NCI-H1048 (cell line): ENCODE measurements at places on chromosomes 2 and 18.

DNA sequence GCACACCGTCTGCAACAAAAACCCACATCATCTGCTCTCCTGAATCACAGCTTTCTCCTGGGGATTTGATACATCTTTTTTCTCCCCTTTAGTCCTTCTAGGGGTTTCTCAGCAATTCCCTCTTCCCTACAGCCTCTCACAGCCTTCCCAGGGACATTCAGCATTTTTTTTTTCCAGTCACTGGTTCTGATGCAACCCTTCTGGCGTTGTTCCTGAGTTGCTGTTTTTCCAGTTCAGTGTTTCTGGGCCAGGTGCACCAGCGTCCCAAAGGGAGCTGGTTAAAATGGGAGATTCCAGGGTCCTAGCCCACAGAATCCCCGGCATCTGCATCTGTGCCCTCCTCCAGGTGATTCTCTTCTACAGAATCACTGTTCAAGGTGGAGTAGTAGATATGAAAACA lies 36.1 kb downstream of the ADCY3 start:
- no peak for DNase-seq

- DNase-seq = no peak
Measured at GRCh38 chr2:47309952-47310800, 92.8 kb upstream of the MSH2 start.

GRCh38 chr2:96881349-96882195 lies 11.7 kb upstream of the SEMA4C start:
- DNase-seq = no peak

- DNase-seq = no peak
Measured at GRCh38 chr2:236843161-236843968, 242.3 kb upstream of the COPS8 start.

DNA sequence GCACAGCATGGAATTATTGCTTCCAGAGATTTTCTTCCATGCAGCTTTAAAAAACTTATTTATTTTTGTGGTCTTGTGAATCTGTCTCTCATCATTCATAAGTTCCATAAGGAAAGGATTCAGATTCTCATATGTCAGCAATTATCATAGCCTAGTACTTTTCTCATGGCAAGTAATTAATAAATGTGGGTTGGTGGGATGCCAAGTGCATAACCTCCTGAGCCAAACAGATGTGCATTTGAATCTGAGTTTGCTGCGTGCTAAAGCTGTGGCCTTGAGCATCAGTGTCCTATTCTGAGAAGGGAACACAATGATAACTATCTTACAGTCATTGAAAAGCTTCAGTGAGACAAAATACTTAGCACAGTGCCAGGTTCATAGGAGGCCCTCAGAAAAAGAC lies 331.9 kb downstream of the PDE11A start:
- DNase-seq = no peak

GRCh38 chr2:217206907-217207698 lies 347.2 kb upstream of the TNP1 start:
- no peak for DNase-seq

DNA sequence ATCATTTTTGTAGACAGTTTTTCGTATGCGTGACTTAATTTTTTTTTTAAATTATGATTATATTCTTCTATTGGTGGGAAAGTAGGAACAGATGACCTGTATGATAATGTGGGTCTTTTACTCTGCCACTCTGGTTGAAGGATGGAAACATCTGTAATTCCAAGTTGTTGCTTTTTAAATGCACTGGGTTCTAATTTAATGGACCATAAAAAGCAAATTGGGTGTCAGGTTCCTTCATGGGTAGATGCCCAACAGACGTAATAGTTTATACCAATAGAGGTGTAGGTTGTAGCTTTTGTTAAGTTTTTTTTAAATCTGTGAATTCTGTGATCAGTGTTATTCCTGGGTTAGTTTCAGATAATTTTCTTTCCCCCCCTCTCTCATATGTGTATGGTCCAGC lies 117.6 kb downstream of the MAP4K4 start:
- no peak for DNase-seq

- DNase-seq = no peak
Measured at GRCh38 chr18:61657066-61657732, 235.6 kb downstream of the RNF152 start.

GRCh38 chr2:207238831-207239701 lies 73.3 kb upstream of the KLF7 start:
- no peak for DNase-seq

DNA sequence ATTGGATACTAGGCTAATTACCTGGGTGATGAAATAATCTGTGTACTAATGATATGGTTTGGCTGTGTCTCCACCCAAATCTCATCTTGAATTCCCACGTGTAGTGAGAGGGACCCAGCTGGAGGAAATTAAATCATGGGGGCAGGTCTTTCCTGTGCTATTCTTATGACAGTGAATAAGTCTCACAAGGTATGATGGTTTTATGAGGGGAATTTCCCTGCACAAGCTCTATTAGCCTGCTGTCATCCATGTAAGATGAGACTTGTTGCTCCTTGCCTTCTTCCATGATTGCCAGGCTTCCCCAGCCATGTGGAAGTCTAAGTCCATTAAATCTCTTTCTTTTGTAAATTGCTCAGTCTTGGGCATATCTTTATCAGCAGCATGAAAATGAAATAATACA lies 394.1 kb upstream of the SYT4 start:
- no peak for DNase-seq

DNA sequence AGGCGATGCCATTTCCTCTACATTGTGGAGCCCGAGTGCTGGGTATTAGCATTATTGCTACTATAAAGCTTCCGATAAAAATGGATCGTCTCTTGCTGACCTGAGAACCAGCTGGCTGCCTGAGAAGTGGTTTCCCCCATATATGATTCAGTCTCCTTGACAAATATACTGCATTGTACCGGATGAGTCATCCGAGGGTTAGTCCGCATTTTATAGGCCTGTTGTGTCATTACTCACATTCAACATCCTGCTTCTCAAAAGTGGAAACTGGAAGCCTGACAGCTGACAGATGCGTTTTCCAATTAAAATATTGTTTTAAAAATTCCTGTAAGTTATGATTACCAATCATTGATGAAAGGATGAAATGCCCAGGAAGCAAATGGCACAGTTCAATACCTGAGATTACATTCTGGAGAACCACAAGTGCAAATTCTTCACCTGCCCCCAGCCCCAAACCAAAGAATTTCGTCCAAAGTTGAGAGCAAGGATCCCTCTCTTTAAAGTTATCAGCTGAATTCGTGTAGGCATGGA lies 65.7 kb downstream of the SPRED2 start:
- DNase-seq = no peak
